ENCODE measurements at places on chromosomes 16 and 17.

- no peak for DNase-seq
Observed at GRCh38 chr17:68455901-68456338, 1.4 kb downstream of the WIPI1 start.

- DNase-seq: no peak
Observed at GRCh38 chr16:50207652-50208051, 54.5 kb downstream of the TENT4B start.

DNA sequence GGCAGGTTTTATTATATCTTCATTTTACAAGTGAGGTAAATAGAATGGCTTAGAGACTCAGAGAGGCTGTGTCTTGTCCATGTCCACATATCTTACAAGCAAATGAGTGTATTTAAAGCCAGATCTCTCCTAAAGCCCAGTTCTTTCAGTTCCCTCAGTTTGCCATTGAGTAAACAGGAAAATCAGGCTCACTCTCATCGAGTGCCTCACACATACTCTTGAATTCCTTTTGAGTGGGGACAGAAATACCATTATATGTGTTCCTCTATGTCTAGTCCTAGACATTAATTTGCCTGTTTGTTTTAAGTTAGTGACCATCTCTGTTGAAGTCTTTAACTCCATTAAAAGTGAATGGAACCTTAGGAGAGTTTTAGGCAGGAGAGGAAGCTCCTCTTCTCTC is 40.1 kb downstream of the BPTF start:
- DNase-seq: no peak

DNA sequence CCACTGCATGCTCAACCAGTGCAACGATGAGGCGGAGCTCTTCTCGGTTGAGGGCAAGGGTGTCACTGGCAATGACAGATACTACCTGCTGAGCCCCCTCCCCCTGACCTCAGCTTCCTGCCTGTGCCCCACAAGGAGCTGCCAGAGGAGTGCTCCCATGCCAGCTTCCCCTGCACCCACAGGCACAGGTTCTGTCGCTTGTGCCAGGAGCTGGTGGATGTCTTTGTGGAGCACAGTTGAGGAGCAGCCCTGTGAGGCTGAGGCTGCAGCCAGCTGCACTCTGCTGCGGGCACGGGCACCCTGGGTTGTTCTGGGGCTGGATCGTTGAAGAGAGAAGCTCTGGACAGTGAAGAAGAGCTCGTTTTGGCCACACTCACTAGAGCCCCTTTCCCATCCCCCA is 165.3 kb upstream of the ZNF267 start:
- no peak for DNase-seq

GRCh38 chr17:16273929-16274339 is 56.9 kb downstream of the PIGL start:
- DNase-seq: no peak

DNA sequence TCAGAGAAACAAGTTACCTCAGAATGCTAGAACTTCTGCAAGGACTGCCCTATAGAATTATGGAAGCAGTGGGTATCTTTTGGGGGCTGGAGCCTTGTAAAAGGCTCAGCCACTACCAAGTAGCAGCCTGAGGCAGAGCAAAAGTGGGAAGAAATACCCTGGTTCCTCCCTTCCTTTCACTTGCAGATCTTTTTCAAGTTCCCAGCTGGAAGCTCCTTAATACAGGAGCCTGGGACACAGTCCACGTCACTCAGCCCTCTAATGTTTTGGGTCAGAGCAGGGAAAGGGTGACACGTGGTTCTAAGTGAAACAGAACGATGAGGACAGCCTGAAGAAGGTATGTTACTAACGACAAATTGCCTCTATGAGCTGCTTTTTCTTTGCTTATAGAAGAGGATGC is 93.1 kb downstream of the CNTNAP4 start:
- no peak for DNase-seq

GRCh38 chr16:5776876-5777275 is 679.3 kb upstream of the EEF2KMT start:
- DNase-seq: no peak

GRCh38 chr16:81671738-81672597 is 107.1 kb upstream of the PLCG2 start:
- DNase-seq: no peak

- DNase-seq: no peak
Observed at GRCh38 chr16:85712801-85713200, 24.0 kb upstream of the GINS2 start.

DNA sequence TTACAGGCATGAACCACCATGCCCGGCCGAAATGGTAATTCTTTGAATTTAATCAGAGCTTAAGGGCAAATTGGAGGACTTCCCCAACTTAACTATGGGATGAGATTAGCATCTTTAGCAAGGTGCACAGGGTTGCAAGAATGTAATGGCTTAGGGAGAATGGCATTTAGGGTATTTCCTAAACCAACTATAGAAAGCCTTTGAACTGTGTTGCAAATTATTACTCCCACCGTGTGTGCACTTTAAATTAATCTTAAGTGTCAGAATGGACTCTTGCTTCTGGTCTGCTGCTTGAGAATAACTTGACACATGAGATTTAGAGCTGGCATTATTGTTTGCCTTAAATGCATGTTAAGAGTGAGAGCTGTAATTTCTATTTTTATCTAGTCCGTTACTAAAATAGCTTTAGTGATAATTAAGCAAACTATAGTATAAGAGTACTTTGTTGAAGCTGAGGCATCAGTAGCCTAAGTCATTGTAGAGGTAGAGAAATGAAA is 59.8 kb downstream of the TUBD1 start:
- DNase-seq: no peak

- no peak for DNase-seq
Observed at GRCh38 chr16:52283584-52284375, 263.2 kb downstream of the TOX3 start.

DNA sequence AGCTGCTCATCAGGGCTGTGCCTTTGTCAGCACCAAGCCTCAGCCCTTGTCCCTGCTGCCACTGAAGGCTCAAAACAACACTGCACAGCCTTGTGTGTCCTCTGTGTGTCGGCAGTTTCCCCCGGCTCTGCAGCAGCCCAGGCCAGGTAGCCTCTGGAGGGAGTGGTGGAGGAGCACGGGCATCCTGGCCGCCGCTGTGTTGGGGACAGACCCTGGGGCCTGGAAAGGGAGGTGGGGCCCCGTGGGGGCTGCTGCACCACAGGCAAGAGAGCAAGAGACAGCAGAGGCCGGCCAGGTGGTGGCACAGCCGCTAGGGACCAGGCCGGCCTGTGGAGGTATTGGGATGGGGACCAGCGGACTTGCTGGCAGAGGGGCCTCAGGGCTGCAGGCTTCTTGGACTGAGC is 96.9 kb upstream of the ZNF750 start:
- DNase-seq: no peak

GRCh38 chr16:65940711-65941110 is 425.8 kb upstream of the CDH5 start:
- no peak for DNase-seq

DNA sequence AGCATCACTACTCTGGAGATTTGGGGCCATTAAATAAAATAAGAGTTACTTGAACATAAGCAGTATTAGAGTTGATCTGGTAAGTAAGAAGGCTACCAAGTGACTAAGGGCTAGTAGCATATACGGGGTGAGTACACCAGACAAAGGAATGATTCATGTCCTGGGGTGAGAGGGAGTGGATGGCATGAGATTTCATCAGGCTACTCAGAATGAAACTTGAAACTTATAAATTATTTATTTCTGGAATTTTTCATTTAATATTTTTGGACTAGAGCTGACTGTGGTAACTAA is 2.3 kb downstream of the SLFN5 start:
- no peak for DNase-seq

- no peak for DNase-seq
Observed at GRCh38 chr17:12342609-12343435, 322.1 kb downstream of the MAP2K4 start.

DNA sequence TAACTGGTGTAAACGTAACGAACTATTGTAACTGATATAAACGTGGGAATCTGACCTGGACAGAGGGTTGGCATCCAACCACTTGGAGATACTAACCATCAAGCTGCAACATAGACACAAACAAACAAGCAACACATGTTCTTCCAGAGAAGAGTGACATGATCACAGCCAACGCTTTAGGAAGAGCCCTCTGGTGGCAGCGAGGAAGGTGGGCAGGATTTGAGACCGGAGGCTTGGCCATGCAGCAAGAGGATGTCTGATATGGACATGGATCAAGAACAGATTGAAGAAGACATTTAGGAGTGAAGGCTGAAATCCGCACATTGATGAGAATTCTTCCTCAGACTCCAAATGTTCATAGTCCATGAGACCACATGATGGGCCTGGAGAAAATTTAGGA is 40.3 kb upstream of the TNRC6A start:
- DNase-seq: peak; percentile 28

GRCh38 chr16:85897382-85897781 is 1.6 kb upstream of the IRF8 start:
- DNase-seq: no peak

DNA sequence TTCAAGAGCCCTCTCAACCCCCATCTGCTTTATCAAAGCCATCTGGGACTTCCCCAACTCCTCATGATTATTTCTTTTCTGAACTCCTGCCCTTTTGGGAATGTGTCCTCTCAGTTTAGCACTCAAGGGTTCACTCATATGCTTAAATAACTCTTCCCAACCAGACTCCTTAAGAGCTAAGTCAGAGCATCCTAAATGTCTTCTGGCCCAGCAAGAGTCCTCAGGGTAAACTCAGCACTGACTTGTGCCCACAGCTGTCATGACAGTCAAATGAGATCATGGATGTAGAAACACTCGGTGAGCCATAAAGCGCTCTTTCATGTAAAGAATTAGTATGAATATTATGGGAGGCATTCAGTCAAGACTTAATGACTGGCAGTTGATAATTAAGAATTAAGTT is 85.9 kb downstream of the TEX14 start:
- DNase-seq: no peak

- no peak for DNase-seq
Observed at GRCh38 chr17:66126231-66126630, 65.7 kb downstream of the CEP112 start.

- no peak for DNase-seq
Observed at GRCh38 chr17:67526700-67527099, 149.6 kb downstream of the PITPNC1 start.
